Left ventricle myocardium inferior (tissue), 1 donor: ENCODE measurements at places on chromosomes 1 and 21.
A peak's percentile ranks its signal among the peaks of the same experiment; 100 is the strongest.

DNA sequence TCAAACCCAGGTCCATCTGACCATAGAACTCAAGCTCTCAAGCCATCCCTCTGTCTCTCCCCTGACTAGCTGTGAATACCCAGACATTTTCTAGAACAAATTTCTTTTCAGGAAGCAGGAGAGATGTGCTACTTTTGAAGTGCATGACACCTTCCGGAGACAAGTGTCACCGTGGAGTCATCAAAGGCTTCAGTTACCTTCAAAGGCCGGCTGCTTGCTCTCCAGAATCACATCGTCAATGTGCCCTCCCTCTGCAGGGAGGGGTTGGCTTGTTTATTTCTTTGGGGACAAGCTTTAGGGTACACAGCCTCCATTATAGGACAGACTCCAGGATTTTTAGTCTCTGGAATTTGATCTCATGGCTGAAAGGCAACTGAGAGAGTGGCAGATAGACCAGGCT lies 37.7 kb upstream of the IGSF21 start:
- no peak for DNase-seq

DNA sequence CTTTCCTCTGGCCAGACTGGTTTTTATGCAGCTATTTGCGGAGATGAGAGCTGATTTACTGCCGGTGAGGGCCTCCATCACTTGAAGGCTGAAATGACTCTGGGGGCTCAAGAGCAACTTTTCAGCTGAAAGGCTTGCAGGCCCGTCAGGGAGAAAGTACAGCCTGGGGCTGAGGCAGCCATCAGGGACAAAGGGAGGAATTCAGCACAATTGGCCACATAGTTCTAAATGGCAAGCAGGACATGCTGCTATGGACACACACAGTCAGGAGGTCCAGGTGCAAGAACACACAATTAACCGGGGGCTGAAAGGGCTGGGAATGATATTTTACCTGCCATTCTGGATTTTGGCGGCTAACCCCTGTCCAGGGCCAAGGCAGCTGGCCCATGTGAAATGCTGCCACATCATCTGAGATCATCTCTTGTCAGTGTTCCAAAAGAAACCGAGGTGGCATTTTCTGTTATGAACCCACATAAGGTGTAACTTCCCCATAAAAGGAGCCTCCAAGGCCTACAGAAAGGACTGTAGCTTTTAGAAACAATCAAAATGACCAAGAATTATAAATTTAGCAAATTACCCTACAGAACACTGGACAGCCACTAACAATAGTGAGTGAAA lies 58.2 kb downstream of the LMX1A start:
- DNase-seq = no peak

DNA sequence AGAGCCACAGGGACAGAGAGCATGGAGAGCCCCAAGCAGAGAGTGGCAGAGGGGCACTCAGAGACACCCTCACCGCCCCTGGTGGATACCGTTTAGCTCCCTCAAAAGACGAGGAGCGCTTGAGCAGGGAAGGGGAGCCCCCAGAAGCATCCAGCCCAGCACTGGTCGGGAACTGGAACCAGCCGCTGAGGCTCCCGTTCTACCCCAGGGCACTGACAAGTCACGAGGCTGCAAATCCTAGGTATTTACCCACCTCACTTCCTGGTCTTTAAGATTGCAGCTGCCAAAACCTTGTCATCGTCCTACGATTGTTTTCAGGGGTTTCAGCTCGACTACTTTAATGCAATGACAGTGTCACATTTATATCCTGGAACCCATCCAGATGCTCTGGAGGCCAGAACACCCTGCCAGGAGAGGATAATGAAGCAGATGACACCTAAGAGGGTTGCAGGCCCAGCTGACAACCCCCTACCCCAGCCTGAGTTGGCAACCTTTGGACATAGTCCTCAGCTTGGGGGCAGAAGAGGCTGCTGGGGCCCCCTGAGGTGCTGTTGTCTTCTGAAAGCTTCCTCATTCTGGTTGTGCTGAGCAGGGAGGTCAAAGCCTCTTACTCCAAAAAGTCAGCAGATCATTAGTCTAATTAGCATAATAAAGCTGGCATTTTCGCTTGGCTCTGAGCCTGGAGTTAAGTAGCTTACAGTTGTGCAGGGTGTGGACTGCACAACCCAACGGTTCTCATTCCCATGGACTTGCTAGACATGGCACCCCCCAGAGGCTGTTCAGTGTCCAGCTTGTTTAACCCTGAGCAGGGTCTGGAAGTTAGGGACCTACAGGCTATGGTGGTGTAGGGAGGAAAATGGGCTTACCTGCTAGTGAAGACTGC lies 20.6 kb upstream of the BACE2 start:
- no peak for DNase-seq

DNA sequence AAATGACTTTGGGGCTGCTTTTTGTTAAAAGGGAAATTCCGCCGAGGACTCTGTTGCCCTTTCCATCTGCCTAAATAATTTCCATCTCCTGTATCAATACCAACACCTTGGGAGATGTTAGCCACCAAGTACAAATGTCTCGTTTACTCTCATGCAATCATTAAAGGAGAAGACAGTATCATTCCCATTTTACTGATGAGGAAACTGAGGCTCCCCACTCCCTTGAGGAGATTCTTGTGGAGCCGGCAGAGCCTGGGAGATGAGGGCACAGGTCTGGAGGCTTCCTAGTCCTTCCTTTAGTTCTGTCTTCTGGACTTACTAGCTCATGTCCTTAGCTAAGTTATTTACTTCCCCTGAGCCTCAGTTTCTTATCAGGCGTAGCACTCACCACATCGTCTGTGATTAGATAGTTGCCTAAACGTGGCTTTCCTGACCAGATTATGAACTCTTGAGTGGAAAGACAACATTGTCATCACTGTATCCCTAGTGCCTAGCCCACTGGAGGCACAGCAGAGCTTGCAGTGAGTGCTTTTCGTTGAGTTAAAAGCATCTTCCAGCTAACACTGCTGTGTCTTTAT lies 81.6 kb downstream of the ADSS2 start:
- no peak for DNase-seq

DNA sequence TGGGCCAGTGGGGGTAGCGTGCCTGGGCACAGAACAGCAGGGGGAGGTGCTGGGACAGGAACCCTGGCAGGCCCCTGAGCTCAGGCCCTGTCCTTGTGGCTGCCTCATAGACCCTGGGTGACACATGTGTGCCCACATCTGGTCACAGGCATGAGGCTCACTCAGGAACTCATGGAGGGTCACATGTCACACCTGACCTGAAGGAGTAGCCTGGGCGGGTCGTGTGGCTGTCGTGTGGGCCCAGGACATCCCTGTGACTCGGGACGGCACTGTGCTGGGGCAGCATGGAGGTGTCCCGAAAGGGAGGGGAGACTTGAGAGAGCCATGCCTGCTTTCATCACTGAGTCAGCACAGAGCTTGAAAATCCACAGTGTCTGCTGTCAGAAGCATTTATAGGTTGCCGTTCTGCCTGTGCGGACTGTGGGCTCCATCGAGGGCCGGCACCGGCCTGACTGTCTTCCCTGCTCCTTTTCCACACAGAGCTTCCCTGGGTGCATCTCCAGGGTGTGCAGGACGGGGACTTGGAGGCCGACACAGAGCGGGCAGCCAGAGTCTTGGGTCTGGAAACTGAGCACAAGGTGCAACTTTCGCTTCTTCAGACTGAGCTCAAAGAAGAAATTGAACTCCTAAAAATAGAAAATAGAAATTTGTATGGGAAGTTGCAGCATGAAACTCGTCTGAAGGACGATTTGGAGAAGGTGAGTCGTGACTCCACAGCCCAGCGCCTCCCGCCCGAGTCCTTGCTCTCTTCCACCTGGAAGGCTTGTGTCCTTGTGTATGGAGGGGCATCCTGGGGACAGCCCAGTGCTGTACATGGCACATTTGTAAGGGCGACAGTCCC lies 32.8 kb downstream of the PCNT start:
- DNase-seq = no peak

DNA sequence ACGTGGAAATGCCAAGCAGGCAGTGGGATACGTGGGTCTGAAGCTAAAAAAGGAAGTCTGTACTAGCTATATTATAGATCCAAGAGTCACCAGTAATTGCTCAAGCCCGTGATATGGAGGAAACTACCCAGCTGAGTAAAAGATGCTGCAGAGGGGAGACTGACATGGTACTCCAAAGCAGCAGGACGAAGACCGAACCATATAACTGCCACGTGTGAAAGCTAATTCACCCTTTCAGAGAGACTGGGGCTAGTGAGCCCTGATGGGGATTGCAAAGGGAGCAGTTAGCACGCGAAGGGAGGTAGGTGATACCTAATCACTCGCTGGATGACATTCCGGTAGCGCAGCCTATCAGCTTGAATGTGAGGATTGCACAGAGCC lies 316 bp downstream of the AP4B1 start:
- no peak for DNase-seq

- no peak for DNase-seq
Measured at GRCh38 chr1:25550155-25550506, 6.7 kb downstream of the LDLRAP1 start.

GRCh38 chr1:239644604-239645003 lies 258.2 kb downstream of the CHRM3 start:
- DNase-seq = no peak

DNA sequence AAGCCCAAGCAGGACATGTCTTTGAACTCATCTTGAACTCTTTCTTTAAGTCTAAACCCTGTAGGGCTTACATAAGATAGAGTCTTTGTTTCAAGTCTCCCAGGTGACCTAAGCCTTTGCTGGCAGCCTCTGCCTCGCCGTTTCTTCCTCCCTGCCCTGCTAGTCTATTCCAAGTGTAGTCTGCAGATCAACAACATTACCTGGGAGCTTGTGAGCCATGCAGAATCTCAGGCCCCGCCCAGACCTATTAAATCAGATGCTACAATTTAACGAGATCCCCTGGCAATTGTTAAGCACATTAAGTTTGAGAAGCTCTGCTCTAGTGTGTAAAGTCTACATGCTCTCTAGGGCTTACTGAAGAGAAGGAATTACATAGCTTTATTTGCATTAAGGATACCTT lies 271.6 kb downstream of the PBX1 start:
- no peak for DNase-seq

GRCh38 chr1:179082333-179082998 lies 596 bp downstream of the TOR3A start:
- DNase-seq = peak; percentile 35
